ENCODE measurements at places on chromosomes 3 and 15. TPM values are rescaled to one million over a fixed set of nuclear protein-coding genes. Genes with fewer than 3 reads are reported as not detected.

Gene TRAT1
- polyA plus RNA-seq, result 1.2 TPM

DNA sequence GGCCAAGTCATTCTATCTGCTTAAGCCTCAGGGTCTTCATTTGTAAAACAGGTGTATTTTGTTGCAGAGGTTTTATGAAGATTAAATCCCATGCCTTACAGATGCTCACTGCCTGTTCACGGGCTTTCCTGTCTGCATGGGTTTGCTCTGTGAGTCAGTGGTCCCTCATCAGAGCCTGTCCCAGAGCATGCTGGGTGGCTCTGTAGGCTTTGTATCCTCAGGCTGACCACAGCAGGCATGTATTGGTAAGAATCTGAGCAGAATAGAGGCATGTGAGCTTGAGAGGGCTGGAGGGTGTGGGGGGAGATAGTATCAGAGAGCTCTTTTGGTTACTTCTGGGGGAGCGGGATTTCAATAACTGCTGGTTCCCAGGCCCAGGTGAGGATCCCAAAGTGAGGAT, 45.4 kb upstream of the PLXNA1 start:
- no peak overlapping the region for H3K27ac ChIP-seq
- H3K36me3 ChIP-seq, result no peaks in the 10 kb centered on the region

DNA sequence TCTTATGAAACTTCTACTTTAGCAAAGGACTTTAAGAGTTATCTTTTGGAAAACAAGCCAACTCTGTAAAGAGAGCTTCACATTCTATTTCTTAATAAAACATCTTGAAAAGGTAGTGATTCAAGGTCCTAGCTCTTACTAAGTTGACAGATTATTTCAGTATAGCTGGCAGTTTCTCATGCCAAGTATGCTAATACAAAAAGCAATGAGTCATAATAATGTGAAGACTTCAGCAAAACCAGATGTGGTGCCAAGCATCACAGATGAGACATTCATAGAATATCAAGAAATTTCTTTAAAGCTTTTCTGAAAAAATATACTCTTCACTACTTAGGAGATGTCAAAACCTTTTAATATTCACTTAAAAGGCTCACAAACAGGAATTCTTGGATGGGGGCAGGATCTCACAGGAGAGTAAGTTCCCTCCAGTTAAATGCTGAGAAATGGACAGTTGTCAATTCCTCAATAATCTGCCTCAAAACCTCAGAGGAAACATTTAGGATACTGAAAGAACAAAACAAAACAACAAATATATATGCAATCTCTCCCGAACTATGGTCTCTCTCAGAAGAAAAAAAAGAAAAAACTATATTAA, 45.6 kb downstream of the DCBLD2 start:
- H3K36me3 ChIP-seq, result no peaks in the 10 kb centered on the region

DNA sequence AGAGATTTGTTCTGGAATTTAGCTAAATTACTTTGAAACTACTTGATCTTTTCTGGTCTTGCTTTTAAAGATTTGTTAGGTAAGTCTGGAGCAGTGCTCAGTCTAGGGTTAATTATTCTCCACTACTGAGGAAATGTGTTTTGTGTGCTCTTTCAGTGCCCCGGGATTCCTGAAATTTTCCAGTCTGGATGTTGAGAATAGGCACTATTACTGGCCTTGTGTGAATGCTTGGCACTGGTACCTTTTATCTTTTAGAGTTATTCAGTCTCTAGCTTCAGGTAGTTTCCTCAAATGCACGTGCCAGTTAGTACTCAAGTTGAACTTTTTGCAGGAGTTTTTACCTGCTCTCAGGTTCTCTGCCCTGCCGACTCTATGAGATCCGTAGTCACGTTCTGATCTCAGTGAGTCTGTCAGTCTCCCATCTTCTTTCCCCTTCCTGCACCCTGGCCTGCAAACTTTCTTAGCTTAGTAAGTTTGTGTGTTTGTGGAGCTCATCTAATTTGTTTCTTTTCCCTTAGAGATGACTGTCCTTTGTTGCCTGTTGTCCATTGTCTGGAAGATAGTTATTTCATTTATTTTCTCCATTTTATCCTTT, 39.5 kb downstream of the TCF12 start:
- DNase-seq, result no peak
- H3K27ac ChIP-seq, result no peak overlapping the region
- H3K36me3 ChIP-seq, result no peaks in the 10 kb centered on the region
- H3K4me1 ChIP-seq, result no peaks in the 10 kb centered on the region

GRCh38 chr3:123749711-123750110, 134.4 kb downstream of the MYLK start:
- no peaks in the 10 kb centered on the region for H3K27me3 ChIP-seq
- no peaks in the 10 kb centered on the region for H3K36me3 ChIP-seq
- peaks cover 8% of the 10 kb centered on the region for H3K4me1 ChIP-seq
- H3K4me3 ChIP-seq, result no peak overlapping the region
- DNase-seq, result no peak
- no peak overlapping the region for H3K27ac ChIP-seq

Gene CASR
- polyA plus RNA-seq, result 1.9 TPM

Gene SPINK8
- not detected for polyA plus RNA-seq

- H3K4me3 ChIP-seq, result no peak overlapping the region
- H3K27me3 ChIP-seq, result no peaks in the 10 kb centered on the region
- H3K36me3 ChIP-seq, result no peaks in the 10 kb centered on the region
- H3K4me1 ChIP-seq, result no peaks in the 10 kb centered on the region
Measured at GRCh38 chr3:8239718-8240695, 261.6 kb upstream of the LMCD1 start.

GRCh38 chr3:168040607-168041208, 55.0 kb downstream of the GOLIM4 start:
- no peak overlapping the region for H3K4me3 ChIP-seq
- H3K27me3 ChIP-seq, result no peaks in the 10 kb centered on the region
- peaks cover 41% of the 10 kb centered on the region for H3K36me3 ChIP-seq
- H3K27ac ChIP-seq, result no peak overlapping the region
- peaks cover 2% of the 10 kb centered on the region for H3K4me1 ChIP-seq

Gene CHST14
- polyA plus RNA-seq, result 12.5 TPM

Measured in large intestine (tissue), 12 donors.